Fibroblast of lung (primary cell): ENCODE measurements at places on chromosomes 5 and 9. TPM values are rescaled to one million over a fixed set of nuclear protein-coding genes. Genes with fewer than 3 reads are reported as not detected.

The BRINP1 gene
- 0.26 and 0.33 TPM in 2 replicates for total RNA-seq

The PDZD2 gene
- under 0.01 and 0.33 TPM in 2 replicates for total RNA-seq

The SLC36A3 gene
- total RNA-seq, result not detected in 2 replicates

The OR2V2 gene
- total RNA-seq, result not detected in 2 replicates

The PAEP gene
- not detected in 2 replicates for total RNA-seq

The DAPK1 gene
- 15.5 and 18.5 TPM in 2 replicates for total RNA-seq

The NEUROG1 gene
- total RNA-seq, result not detected in 2 replicates

The ADAMTS16 gene
- total RNA-seq, result under 0.01 and 0.17 TPM in 2 replicates

The SLC6A7 gene
- total RNA-seq, result not detected in 2 replicates

The OCLN gene
- total RNA-seq, result 2.3 and 7.8 TPM in 2 replicates

The FGD3 gene
- total RNA-seq, result under 0.01 TPM in 1 of 2 replicates, not detected in the other

The IL13 gene
- not detected in 2 replicates for total RNA-seq

The TSSK1B gene
- total RNA-seq, result under 0.01 and 0.50 TPM in 2 replicates

The MARVELD2 gene
- total RNA-seq, result 1.3 and 2.5 TPM in 2 replicates

The SLC6A19 gene
- total RNA-seq, result not detected in 2 replicates

The ANKRD31 gene
- 0.26 and 0.33 TPM in 2 replicates for total RNA-seq

The CCNO gene
- total RNA-seq, result not detected in 2 replicates

The PCDHB2 gene
- 1.8 and 4.6 TPM in 2 replicates for total RNA-seq
